GM12891 (cell line): ENCODE measurements at places on chromosomes 3 and 15.

- peak; percentile 17 for DNase-seq
Observed at GRCh38 chr3:43104660-43105595, 951 bp downstream of the POMGNT2 start.

GRCh38 chr15:34341381-34342212 is 1.3 kb downstream of the NOP10 start:
- no peak for DNase-seq

GRCh38 chr3:172550347-172550943 is 27.2 kb upstream of the TNFSF10 start:
- no peak for DNase-seq

GRCh38 chr3:123085293-123085931 is 18.6 kb downstream of the PDIA5 start:
- no peak for DNase-seq

- no peak for DNase-seq
Observed at GRCh38 chr3:188053710-188054380, 100.1 kb upstream of the LPP start.

DNA sequence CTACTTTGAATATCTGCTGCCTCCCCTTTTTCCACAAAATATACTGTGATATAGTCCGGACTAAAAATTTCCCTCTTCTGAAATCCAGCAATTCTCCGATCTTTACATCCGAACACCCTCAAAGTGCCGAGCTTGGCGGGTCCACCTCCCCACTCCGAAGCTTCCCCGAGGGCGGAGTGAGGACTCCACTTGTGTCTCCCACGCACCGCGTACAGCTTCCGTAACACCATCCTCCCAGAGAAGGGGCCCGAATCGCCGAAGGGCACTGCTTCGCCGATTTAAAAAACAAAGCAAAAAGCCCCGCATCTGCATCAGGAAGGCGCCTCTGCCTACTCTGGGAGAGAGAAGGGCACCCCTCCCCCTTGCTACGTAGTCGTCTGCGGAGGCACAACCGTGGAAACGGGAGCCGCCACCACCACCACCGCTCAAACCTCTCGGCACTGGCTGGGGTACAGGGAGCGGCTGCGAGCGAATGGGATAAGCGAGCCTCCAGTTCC is 551 bp downstream of the NCBP2 start:
- peak; percentile 37 for DNase-seq

DNA sequence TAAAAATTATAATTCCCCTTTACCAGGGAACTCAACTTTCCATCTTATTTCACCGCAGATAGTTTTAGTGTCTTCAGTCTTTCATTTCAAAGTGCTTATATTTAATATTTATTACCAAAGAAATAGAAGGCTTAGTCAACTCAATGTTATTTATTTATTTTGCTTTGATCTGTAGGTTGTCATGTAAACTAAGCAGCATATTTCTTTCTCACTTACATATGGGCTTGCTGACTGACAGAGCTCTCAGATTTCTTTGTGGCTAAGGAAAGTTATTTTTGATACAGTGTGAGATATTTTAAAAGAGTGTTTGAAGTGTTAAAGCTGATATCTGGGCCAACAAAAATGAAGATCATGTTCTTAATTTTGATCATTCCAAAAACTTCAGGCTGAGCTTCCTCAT is 331.4 kb downstream of the ROBO1 start:
- no peak for DNase-seq

GRCh38 chr3:78633626-78634025 is 1134.2 kb downstream of the ROBO1 start:
- no peak for DNase-seq

DNA sequence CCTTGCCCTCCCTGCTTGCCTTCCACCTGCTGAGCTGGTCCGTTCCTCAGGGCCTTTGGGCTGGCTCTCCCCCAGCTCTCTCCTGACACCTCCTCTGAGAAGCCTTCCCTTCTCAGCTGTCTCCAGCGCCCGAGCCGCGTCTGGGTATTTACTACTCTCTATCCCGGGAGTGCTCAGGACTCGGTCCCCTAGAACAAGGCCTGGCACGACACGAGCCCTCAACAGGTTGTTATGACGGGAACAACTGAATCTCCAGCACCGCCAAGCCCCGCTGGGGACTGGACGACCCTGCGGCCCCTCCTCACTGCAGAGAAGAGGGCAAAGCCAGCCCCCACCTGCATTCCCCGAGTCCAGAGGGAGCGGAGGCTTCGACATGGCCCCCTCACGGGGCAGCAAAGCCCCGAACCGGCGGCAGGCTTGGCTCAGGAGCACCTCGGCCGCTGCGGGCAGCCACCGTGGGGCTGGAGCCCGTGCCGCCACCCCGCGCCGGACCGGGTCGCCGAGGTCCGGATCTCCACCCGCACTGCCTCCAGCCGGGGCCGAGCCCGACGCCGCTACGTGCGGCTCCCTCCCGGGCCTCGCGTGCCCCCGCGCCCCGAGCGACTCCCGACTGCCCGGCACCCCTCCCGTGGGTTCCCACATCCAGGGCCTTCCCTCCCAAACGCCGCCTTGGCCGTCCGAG is 792 bp downstream of the TPRA1 start:
- DNase-seq: no peak

- no peak for DNase-seq
Observed at GRCh38 chr15:91520850-91521249, 332.7 kb upstream of the SLCO3A1 start.

DNA sequence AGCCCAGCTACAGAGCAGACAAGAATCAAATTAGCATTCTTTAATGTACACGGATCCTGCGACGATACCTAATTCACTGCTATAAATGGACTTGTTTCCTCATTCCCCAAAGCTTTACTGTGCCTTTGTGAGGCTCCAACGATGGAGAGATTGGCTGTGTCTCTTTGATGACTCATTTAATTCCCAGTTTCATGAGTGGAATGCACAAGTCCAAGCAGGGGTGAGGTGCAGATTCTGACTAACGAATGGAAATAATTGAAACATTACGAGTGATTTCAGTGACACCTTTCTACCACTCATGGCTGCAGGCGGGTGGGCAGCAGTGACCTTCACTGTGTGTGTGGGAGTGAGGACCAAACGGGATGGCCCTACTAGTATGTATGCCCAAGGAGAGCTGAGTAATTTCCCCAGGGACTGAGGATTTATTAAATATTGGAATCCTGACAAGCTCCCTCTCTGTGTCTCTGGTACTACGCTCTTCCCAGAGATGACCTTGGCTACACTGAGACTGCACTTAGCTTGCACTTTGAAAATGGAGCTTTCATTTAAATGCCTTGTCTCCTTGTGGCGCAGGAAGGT is 156.7 kb downstream of the CACNA2D3 start:
- no peak for DNase-seq

DNA sequence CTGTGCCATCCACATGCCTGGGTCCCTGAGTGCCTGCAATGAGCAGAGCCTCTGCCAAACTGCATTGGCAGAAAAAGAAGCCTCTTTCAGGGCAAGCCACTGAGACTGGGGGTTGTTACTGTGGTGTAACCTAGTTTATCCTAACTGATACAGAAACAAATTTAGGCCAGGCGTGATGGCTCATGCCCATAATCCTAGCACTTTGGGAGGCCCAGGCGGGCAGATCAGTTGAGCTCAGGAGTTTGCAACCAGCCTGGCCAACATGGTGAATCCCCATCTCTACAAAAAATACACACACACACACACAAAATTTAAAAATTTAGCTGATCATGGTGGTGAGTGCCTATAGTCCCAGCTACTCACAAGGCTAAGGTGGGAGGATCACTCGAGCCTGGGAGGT is 221.6 kb downstream of the TBC1D2B start:
- DNase-seq: no peak

- DNase-seq: no peak
Observed at GRCh38 chr3:13452490-13453335, 27.4 kb upstream of the HDAC11 start.

- no peak for DNase-seq
Observed at GRCh38 chr3:150239766-150240165, 168.3 kb upstream of the TSC22D2 start.

DNA sequence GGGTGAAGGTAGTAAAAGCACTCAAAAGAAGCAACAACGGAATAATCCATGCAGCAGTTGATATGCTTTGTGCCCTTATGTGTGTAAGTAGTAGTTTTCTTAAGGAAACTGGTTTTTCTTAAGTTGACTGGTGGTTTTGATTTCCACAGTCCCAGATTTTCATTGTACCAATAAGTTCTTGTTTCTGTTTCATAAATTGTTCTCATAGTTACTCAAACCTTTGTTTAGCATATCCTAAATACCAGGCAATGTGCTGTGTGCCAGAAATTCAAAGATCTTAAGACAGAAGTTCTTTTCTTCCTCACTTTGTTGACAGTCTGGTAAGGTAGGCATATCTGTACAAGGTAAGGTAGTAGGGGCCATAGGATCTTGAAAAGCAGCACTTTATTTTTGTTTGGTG is 40.0 kb downstream of the DNAJC13 start:
- DNase-seq: no peak

DNA sequence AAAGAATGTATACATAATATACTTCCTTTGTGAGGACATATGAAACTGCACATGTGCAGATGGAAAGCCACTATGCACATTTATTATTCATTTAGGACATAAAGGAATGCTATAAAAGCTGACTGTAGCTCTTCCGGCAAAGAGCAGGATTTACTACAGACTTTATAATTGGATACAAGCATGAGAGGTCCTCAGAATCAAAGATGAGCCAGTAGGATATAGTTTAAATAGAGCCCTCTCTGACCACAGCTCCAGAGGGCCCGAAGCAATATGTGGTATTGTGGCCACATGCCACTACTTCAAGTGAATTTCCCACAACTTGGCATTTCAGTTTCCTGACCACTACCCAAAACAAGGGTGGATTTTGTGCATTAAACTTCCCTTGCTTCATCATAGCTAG is 140.9 kb downstream of the ATP8B4 start:
- DNase-seq: no peak

GRCh38 chr3:43497905-43498365 is 123.9 kb downstream of the ANO10 start:
- DNase-seq: no peak

GRCh38 chr15:65196637-65197336 is 11.6 kb upstream of the CLPX start:
- no peak for DNase-seq

GRCh38 chr15:72474466-72474911 is 359 bp downstream of the ARIH1 start:
- DNase-seq: peak; percentile 12

DNA sequence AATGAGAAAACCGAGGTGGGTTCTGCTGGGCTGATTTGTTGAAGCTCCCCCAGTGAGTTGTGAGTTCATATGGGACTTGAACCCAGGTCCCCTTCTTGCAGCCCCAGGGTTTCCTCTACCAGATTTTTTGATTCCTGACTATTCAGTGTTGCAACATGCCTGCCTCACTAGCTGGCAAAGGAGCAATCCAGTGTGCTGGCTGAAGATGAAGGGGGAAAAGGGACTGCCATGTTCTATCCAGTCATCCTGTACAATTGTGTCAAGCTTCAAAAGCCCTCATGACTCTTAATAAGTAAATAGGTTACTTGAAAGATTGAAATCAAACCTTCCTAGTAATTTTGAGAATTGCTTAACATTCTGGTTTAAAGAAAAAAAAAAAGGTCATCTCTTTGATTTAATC is 211.5 kb upstream of the TP63 start:
- DNase-seq: no peak

GRCh38 chr15:80536231-80536630 is 132.0 kb downstream of the ARNT2 start:
- no peak for DNase-seq

GRCh38 chr3:123180791-123181190 is 21.0 kb upstream of the SEC22A start:
- DNase-seq: no peak

GRCh38 chr3:10228248-10228950 is 19.9 kb upstream of the TATDN2 start:
- no peak for DNase-seq

DNA sequence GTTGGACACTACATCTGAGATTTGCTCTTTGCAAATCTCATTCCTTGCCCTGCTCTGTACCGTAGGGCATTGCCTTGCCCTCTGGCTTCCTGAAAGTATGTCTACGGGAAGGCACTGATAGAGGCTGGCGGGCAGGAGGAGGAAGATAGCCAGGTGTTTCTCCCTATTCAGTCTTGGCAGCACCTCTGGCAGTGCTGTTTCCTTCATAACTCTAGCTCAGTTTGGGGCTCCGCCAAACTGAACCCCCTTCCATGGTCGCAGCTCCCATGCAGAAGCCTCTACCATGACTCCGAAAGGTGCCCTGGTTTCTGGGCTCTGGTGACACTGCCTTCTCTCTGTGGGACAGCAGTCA is 122.3 kb upstream of the PRR20G start:
- DNase-seq: no peak
